NCI-H2081 treated with DMSO at 0.1 percent for 48 hours (cell line): ENCODE measurements at places on chromosomes 12 and 14.

GRCh38 chr12:68306564-68306963 is 25.6 kb downstream of the MDM1 start:
- no peak for DNase-seq

DNA sequence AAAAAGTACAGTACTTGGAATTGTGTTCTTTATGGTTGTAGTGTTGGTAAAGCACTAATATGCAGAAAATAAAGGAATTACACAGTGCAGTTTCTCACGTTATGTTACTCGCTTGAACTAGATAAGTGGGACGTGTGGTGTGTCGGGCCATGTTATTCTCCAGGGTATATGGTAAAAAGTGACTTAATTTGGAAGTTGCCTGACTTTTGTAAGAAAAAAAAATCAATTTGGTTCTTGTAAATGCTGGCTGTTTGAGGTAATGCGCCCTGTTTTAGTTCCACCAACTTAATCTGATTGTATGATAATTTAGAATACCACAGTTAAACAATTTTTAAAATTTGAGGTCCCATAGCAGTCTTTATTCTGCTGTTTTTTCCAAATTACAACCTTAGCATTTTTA is 4.1 kb downstream of the ARF6 start:
- no peak for DNase-seq

GRCh38 chr12:51540996-51541395 is 50.0 kb upstream of the SCN8A start:
- no peak for DNase-seq

- DNase-seq: no peak
Measured at GRCh38 chr12:122204167-122205052, 901 bp downstream of the B3GNT4 start.

DNA sequence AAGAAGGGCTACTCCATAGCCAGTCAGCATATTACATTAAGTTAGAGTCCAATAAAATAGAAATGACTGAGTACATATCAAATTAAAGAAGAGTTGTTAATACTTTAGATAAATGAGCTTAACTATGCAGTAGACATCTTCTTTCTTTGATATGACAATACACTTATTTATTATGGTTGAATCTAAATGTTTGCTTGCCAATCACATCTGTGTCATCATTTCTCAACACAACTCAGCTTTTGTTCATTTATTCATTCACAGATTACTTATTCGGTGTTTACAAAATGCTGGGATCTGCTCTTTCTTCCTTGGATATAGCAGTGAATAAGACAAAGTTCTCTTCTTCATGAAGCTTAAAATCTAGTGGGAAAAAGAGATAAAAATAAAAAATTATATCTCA is 614.6 kb upstream of the ATP2B1 start:
- DNase-seq: no peak

DNA sequence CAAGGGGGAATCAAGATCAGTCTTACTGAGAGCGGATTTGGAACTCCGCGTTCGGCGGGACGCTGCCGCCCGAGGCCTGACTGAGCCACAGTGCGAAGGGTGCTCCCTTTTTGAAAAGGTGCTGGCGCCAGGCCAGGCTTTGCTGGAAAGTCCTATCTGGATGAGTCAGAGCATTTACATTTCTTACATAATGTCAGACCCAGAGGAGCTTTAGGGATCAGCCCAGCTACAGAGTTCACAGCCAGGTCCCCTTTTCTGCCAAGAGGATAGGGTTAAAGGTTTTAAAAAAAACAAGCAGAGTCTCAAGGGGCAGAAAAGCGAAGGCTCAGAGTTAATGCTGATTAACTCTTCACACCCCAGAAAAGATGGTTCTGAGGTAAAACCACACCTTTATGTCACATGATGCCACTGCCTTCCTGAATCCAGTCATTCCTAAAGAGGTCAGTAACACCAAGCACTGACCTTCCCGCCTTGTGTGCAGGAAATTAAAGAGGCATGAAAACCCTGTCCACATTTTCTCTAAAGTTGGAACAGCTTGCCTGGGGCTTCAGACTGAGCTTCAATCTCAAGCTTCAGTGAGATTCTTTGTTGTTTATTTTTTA is 11.7 kb upstream of the FBXL14 start:
- DNase-seq: no peak

- DNase-seq: no peak
Measured at GRCh38 chr14:104869669-104870367, 4.8 kb downstream of the CEP170B start.

DNA sequence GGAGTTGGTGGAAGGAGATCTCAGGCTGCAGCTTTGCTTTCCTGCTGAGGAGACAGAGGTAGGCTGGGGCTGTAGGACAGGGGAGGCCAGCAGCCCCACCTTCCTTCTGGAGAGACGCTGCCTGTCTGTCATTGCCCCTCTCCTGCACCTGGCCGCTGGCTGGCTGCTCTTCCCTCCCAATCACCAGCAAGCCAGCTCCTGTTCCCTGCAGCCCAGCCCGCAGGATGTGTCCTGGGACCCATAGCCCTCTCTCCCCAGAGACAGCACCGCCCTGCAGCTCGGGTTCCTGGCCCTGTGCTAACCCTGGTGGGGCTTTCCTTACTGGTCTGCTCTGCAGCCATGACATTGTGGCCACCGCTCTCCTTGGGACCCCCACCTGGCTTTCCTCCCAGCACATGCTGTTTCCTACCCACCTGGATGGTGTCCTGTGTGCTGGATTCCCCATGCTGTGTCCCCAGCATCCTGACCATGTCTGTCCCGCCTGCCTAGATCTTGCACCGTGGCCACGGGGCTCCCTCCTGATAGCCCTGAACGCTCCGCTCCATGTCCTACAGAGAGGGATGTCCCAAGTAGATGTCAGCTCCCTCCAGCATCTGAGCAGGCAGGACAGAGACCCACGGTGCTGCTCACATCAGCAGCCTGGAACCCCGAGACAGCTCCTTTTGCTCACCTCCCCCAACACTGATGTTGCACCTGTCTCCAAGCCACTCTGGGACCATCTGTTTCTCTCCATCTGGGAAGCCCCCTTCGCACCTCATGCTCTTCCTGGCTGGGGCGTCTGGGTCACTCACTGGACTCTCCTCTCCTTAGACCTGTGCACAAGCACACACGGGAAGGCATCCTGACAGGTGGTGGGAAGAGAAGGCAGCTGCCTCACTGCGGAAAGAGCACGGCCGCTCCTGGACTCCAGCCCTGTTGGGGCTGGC is 1.1 kb upstream of the MTA1 start:
- no peak for DNase-seq

DNA sequence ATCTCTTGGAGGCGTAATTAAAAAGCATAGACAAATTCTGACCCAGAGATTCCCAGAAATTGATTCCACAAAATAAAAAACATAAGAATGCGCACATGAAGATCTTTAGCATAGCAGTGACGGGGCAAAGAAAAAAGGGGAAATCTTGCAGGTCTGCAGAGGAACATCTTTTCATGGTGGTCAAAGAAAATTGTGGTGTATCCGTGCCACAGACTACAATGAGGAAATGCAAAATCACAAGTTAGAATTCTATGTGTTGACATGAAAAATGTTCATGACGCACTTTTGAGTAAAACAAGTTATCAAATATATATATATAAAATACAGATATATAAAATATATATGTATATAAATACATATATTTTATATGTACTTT is 101.6 kb downstream of the RIMBP2 start:
- DNase-seq: no peak

DNA sequence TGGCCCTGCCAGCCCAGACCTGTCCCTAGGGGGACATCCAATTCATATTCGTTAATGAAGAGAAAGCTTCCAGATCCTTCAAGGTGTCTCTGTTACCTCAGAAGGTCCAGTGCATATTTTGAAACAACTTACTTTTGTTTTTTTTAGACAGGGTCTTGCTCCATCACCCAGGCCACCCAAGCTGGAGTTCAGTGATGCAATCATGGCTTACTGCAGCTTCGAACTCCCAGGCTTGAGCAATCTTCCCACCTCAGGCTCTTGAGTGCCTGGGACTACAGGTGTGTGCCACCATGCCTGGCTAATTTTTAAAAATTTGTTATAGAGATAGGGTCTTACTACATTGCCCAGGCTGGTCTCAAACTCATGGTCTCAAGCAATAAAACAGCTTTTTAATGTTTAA is 48.4 kb downstream of the B4GALNT3 start:
- DNase-seq: no peak

- DNase-seq: no peak
Measured at GRCh38 chr12:56338308-56339157, at the start of gene IL23A. Gene IL23A, plus strand, starts transcription at chr12:56338884. Its CDS starts 161 bp downstream, at chr12:56339045.

GRCh38 chr14:38391334-38391733 is 135.4 kb upstream of the CLEC14A start:
- no peak for DNase-seq

DNA sequence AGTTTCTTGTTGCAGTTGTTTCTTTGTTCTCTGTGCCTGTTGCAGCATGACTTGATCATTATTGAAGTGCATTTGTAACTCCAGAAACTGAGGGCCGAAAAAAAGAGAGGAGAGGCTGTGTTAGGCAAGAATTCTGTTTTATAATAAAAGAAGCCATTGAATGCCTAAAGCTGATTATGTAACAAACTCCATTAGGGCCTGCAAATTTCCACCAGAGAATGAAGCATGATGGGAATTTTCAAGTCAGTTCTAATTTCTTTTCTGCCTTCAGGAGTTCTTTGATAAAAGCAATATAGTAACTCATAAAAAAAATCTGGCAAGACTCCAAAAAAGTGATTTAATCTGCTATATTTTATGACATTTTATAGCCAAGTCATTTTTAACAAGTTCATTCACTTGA is 156.7 kb upstream of the RASSF8 start:
- no peak for DNase-seq

DNA sequence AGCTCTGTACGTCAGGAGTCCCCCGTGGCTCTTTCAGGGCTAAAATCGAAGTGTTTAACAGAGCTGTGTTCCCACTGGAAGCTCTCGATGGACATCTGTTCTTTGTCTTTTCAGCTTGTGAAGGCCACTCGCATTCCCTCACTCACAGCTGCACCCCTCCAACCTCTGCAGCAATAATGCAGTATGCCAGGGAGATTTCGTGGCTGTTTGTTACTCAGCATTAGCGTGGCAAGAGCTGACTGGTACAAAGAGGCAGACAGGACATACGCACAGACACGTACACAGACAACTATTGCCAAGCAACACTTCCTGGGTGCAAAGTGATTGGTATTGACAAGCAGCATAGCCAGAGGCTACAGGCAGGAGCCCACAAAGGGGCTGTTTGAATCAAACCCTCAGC is 11.8 kb upstream of the FBXO21 start:
- no peak for DNase-seq

GRCh38 chr14:103736546-103737431 is 21.2 kb downstream of the ZFYVE21 start:
- no peak for DNase-seq

- DNase-seq: no peak
Measured at GRCh38 chr12:64273527-64274403, 51.7 kb upstream of the KICS2 start.

DNA sequence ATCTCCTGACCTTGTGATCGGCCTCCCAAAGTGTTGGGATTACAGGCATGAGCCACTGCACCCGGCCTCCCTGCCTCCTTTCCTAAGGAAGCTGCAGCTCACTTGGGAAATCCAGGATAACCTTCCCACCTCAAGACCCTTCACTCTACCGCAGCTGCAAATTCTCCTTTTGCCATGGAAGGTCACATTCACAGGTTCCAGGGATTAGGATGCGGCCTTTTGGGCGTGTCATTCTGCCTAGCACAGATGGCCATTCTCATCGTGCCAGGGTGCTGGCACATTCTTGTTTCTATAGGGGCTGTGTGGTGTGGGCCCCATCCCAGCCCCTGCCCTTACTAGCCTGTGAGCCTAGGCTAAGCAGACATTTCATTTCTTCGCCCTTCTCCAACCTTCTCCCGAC is 219.9 kb downstream of the CHST11 start:
- DNase-seq: no peak

- DNase-seq: no peak
Measured at GRCh38 chr12:11830307-11830801, 180.9 kb downstream of the ETV6 start.

GRCh38 chr14:69960296-69960695 is 81.1 kb downstream of the SMOC1 start:
- DNase-seq: peak; percentile 61

GRCh38 chr12:111390910-111391309 is 14.8 kb upstream of the SH2B3 start:
- DNase-seq: no peak

GRCh38 chr14:81450100-81450531 is 50.0 kb upstream of the STON2 start:
- no peak for DNase-seq

GRCh38 chr12:68479896-68480291 is 130.8 kb upstream of the RAP1B start:
- DNase-seq: no peak

GRCh38 chr12:107435520-107435919 is 250.1 kb upstream of the PWP1 start:
- DNase-seq: no peak
